ENCODE measurements at places on chromosomes 5 and 9.

GRCh38 chr9:130042885-130043653, at the start of gene FNBP1:
FNBP1 (minus strand) TSS chr9:130043189; CDS start chr9:130042975, 214 bp downstream.
- DNase-seq = peak; percentile 80

DNA sequence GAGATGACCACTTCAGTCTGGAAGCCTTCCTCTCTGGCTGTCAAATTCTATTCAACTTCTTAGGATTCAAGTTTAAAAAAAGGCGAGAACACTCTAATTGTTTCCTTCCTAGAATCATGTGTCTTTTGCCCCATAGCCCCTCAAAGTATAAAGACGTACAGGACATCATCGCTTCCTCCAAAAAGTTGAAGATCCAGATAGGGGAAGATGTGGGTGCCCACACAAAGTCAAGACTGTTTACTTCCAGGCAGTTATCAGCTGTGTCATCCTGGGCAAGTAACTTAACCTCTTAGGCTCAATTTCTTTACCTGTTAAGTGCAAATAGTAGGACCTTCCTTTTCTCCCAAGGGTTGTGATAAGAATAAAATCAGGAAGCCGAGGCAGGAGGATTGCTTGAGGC, 40.1 kb downstream of the PPARGC1B start:
- no peak for DNase-seq

GRCh38 chr9:101383361-101383760, 1.4 kb downstream of the BAAT start:
- no peak for DNase-seq

- DNase-seq = no peak
These were observed 229.1 kb downstream of the PSAT1 start for GRCh38 chr9:78525986-78526560.

DNA sequence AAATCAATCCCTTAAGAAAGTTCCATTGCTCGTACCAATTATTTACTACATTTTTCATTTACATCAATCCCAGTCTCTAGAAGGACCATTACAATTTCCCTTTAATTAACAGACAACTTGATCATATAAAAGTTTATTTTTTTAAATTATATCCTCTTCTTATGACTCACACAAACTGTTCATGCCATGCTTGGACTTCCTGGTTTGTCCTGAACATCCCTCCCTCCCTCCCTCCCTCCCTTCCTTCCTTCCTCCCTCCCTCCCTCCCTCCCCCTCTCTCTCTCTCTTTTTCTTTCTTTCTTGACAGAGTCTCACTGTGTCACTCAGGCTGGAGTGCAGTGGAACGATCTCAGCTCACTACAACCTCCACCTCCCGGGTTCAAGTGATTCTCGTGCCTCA, 11.6 kb upstream of the CLTB start:
- no peak for DNase-seq

DNA sequence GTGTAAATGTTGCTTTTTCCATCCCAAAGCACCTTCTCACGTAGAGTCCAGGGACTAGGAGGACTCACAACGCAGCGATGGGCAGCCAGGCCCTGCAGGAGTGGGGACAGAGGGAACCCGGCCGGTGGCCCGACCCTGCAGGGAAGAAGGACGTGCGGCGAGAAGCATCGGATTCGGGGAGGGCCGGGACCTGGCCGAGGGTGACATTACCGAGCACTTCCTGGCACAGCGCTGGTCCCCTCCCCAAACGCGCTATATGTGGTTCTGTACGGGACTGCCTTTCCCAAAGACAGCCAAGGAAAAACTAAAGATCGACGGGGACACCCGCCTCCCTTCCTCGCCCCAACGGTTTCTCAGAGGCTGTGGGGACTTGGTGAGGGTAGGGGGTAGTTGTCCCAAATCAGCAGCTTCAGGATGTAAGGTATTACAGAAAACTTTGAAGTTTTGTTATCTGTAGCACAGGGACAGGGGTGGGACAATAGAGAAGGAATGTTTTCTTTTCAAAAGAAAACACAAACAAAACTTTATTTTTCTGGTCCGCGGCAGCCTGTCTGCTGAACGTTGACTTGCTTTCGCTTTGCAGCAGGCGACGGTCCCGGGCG, 887 bp upstream of the MAP3K1 start:
- no peak for DNase-seq

GRCh38 chr9:88738709-88739108, 203.7 kb downstream of the NXNL2 start:
- peak; percentile 93 for DNase-seq

DNA sequence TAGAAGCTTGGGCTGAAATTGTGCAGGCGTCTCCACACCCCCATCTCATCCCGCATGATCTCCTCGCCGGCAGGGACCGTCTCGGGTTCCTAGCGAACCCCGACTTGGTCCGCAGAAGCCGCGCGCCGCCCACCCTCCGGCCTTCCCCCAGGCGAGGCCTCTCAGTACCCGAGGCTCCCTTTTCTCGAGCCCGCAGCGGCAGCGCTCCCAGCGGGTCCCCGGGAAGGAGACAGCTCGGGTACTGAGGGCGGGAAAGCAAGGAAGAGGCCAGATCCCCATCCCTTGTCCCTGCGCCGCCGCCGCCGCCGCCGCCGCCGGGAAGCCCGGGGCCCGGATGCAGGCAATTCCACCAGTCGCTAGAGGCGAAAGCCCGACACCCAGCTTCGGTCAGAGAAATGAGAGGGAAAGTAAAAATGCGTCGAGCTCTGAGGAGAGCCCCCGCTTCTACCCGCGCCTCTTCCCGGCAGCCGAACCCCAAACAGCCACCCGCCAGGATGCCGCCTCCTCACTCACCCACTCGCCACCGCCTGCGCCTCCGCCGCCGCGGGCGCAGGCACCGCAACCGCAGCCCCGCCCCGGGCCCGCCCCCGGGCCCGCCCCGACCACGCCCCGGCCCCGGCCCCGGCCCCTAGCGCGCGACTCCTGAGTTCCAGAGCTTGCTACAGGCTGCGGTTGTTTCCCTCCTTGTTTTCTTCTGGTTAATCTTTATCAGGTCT, at the start of gene C9orf72:
Gene C9orf72 (minus strand): TSS at position 564 of the 716 bp plus-strand sequence. CDS start 6,361 bp downstream, outside the sequence.
- DNase-seq = peak; percentile 62

DNA sequence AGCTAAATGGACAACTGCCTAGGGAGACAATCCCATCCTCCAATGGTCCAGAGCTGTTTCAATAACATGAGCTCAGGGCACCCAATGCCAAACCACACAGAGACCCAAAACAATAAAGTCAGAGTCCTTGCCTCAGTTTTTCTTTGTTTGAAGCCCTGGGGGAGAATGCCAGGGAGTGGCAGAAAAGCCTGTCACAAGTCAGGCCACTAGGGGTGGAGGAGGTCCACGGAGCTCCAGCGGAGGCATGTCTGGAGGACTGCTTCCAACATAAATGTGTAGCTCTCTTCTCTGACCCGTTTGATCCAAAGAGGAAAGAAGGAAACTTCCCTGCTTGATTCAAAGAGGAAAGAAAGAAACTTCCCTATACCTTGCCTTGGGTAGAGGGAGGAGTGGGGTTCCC, 175.3 kb downstream of the HSPA4 start:
- DNase-seq = no peak

- no peak for DNase-seq
These were observed 323.6 kb downstream of the DRD1 start for GRCh38 chr5:175120412-175120811.

DNA sequence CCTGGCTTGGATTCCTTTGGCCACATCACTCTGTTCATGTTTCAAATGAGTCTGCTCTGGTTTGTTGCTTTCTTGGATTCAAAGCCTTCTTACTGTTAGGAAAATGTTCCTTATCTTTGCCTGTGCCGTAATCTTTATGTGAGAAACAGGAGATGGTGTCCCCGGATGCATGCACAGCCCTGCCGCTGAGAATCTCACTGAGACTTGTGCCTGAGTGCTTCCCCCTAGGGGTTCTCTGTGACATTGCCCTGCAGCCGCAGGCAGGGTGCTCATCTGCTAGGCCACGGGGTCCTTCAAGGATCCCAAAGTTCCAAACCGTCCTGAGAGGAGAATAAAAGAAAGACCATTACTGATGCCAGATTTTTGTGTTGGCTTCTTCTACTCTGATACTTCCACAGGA, 81.4 kb upstream of the ANKRD55 start:
- no peak for DNase-seq

DNA sequence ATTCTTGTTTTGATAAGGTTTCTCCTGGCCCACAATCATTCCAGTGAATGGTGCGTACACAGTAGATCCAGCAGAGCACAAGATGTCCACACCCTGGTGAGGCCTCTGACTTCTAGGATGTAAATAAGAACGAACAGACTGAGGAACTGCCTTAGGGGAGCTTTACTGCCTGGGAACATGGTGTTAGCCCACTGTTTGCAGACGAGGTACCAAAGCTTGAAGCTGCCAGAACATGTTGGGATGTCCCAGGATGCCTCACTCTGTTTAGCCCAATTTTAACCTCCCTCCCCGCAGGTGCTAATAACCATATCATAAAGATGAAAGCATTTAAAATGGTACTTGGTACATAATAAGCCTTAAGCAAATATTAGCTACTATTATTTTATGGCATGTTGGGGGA, 3.5 kb downstream of the LECT2 start:
- no peak for DNase-seq

DNA sequence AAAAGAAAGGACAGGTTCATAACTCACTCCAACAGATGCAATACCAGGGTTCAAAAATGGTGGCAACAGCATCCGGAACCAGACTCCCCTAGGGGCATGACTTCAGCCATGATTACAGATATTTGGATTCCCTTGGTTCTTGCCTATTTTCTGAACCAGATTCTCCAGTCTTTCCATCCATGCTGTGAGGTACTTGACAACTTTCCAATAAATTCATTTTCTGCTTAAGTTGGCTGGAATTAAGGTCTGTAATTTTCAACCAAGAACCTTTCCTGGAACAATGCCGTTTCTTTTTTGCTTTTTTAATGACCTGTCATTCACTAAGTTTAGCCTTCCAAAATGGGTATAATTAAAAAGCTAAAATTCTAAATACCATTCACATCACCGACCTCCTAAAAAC, 52.2 kb downstream of the SCAI start:
- DNase-seq = no peak

All from fibroblast of skin of right quadriceps (primary cell).